Fibroblast of lung (primary cell): ENCODE measurements at places on chromosomes 5 and 9.
A peak's percentile ranks its signal among the peaks of the same experiment; 100 is the strongest.

- no peaks in the 10 kb centered on the region for H3K4me1 ChIP-seq
- H3K36me3 ChIP-seq: no peaks in the 10 kb centered on the region
- H3K4me3 ChIP-seq: no peak overlapping the region
- H3K27me3 ChIP-seq: no peaks in the 10 kb centered on the region
These were observed 133.0 kb downstream of the CDH18 start for GRCh38 chr5:19855031-19855430.

- H3K27me3 ChIP-seq: no peaks in the 10 kb centered on the region
- no peak overlapping the region for H3K4me3 ChIP-seq
- no peaks in the 10 kb centered on the region for H3K36me3 ChIP-seq
These were observed 122.0 kb downstream of the DRD1 start for GRCh38 chr5:175321927-175322532.

DNA sequence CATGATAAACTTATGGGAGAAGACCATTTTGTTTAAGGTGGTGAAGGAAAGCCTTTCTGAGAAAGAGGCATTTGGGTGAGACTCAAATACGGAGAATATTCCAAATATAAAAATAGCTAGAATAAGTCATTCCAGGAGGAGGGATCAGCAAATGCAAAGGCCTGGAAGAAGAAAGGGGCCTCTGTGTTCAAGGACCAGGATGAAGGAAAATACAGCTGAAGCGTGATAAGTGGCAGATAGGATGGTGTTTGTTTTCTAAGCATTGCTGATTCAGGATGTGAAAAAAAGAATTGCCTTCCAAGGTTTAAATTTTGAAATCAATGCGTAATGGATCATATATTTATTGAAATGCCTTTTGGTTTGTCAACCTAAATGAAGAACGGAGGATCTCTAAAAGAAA lies 59.4 kb upstream of the CAST start:
- H3K36me3 ChIP-seq: no peaks in the 10 kb centered on the region
- no peak overlapping the region for H3K27ac ChIP-seq
- H3K27me3 ChIP-seq: no peaks in the 10 kb centered on the region
- H3K4me3 ChIP-seq: no peak overlapping the region
- H3K4me1 ChIP-seq: no peaks in the 10 kb centered on the region

DNA sequence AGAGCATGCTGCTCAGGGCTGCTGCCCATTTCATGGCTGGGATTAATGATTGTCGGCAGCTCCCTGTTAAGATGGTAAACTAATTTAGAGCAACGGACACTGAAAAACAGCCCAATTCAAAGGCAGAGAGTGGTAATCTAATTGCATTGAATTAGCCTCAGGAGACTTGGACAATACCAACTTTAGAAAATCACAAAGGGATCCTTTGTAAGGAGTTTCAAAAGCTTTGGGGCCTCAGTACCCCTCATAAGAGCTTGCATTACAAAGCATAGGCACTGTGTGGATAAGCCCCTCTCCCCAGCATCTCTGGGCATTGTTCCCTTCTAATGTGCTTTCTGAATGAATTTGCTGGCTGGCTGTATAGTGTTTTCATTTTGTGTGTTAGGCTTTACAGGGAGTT lies 6.7 kb downstream of the GLRA1 start:
- DNase-seq: no peak
- no peak overlapping the region for H3K27ac ChIP-seq
- H3K4me1 ChIP-seq: no peaks in the 10 kb centered on the region
- H3K4me3 ChIP-seq: no peak overlapping the region
- H3K27me3 ChIP-seq: no peaks in the 10 kb centered on the region

DNA sequence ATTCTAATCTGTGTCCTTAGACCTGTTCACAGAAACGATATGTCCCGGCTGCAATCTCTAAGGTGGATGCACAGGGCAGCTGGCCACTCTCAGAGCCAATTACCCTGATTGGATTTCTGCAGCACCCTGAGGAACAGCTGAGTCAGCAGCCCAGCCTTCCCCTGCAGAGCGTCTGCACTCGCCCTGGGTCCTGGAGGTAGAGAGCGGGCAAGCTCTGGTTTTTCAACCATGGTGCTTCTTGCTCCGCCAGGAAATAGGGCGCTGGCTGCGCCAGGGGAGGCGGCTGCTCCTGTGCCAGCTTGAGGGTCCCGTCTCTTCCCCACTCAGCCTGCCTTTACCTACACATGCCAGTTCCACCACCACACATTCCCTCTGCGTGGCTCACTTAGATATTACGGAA lies 19.2 kb downstream of the NDUFS6 start:
- H3K27ac ChIP-seq: no peak overlapping the region
- H3K4me1 ChIP-seq: no peaks in the 10 kb centered on the region
- H3K36me3 ChIP-seq: peaks cover 12% of the 10 kb centered on the region
- no peaks in the 10 kb centered on the region for H3K27me3 ChIP-seq
- H3K4me3 ChIP-seq: no peak overlapping the region

GRCh38 chr5:107155707-107156106 lies 515.0 kb downstream of the EFNA5 start:
- no peaks in the 10 kb centered on the region for H3K4me1 ChIP-seq
- H3K27ac ChIP-seq: no peak overlapping the region
- no peaks in the 10 kb centered on the region for H3K27me3 ChIP-seq
- H3K36me3 ChIP-seq: no peaks in the 10 kb centered on the region
- no peak overlapping the region for H3K4me3 ChIP-seq
- no peak for DNase-seq

- H3K4me1 ChIP-seq: peaks cover 2% of the 10 kb centered on the region
- no peaks in the 10 kb centered on the region for H3K36me3 ChIP-seq
- no peak for DNase-seq
- no peak overlapping the region for H3K27ac ChIP-seq
These were observed 60.7 kb upstream of the ITGA1 start for GRCh38 chr5:52727020-52727419.

- H3K36me3 ChIP-seq: no peaks in the 10 kb centered on the region
- no peak overlapping the region for H3K4me3 ChIP-seq
- H3K27me3 ChIP-seq: no peaks in the 10 kb centered on the region
- H3K27ac ChIP-seq: peak overlapping the region; percentile 16
- peak; percentile 35 for DNase-seq
- H3K4me1 ChIP-seq: peaks cover 7% of the 10 kb centered on the region
These were observed 80.6 kb downstream of the MYO10 start for GRCh38 chr5:16855485-16855884.

GRCh38 chr5:91487420-91487819 lies 104.3 kb upstream of the ARRDC3 start:
- H3K27me3 ChIP-seq: no peaks in the 10 kb centered on the region
- H3K27ac ChIP-seq: no peak overlapping the region
- no peak for DNase-seq

DNA sequence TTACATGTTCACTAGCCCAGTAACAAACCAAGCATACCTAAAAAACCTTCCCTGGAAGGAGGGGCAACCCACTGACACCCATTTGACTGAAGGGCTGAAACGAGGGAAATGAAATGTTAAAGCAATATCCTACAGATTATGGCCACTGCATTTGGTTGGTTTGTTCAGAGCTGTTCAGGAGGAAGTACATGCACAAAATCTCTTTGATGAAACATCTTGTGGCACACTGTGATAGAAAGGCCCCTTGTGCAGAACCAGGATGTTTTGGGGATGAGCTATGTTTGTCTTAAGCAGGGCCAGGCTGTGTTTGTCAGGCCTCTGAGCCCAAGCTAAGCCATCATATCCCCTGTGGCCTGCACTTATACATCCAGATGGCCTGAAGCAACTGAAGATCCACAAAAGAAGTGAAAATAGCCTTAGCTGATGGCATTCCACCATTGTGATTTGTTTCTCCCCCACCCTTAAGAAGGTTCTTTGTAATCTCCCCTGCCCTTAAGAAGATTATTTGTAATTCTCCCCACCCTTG lies 467.3 kb upstream of the PIK3R1 start:
- H3K4me3 ChIP-seq: no peak overlapping the region
- no peaks in the 10 kb centered on the region for H3K4me1 ChIP-seq
- H3K36me3 ChIP-seq: no peaks in the 10 kb centered on the region
- no peak for DNase-seq

GRCh38 chr5:103373597-103374472 lies 115.3 kb downstream of the MACIR start:
- H3K4me1 ChIP-seq: no peaks in the 10 kb centered on the region
- no peak overlapping the region for H3K27ac ChIP-seq
- no peak overlapping the region for H3K4me3 ChIP-seq
- no peak for DNase-seq
- H3K27me3 ChIP-seq: no peaks in the 10 kb centered on the region

DNA sequence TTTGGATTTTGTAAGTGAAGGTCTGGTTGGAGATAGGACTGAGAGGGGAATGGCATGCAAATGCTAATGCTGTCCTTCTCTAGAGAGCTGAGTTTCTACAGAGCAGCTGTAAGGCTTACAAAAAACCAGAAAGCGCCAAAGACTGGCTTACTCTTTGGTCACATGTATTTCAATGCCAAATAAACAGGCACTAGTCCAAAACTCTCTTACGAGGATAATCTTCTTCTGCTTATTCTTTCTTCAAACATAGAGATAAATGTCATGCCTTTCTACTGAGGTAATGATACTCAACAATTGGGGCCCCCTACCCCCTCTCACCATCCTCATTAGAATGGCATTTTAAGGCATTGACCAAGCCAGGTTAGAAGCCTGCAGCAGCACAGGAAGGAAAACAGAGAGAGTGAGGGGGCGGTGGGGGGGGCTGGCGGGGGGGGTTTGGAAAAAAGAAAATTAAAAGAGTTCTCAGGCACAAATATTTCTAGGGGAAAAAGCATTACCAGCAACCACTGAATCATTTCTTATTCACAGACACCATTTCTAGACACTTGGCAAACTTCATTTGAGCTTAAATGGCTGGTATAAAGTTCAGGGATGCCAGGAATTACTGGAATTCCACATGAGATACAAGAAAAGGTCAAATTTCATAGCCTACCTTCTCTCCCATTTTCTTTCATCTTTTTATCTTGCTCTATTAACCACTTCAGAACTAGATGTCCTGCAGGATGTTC lies 34.0 kb downstream of the PUM3 start:
- H3K27ac ChIP-seq: peak overlapping the region; percentile 74
- peaks cover 15% of the 10 kb centered on the region for H3K4me1 ChIP-seq
- peak; percentile 98 for DNase-seq

- no peaks in the 10 kb centered on the region for H3K27me3 ChIP-seq
- no peaks in the 10 kb centered on the region for H3K36me3 ChIP-seq
- H3K4me3 ChIP-seq: no peak overlapping the region
- no peaks in the 10 kb centered on the region for H3K4me1 ChIP-seq
- no peak for DNase-seq
These were observed 26.2 kb downstream of the AGTPBP1 start for GRCh38 chr9:85715587-85715986.

DNA sequence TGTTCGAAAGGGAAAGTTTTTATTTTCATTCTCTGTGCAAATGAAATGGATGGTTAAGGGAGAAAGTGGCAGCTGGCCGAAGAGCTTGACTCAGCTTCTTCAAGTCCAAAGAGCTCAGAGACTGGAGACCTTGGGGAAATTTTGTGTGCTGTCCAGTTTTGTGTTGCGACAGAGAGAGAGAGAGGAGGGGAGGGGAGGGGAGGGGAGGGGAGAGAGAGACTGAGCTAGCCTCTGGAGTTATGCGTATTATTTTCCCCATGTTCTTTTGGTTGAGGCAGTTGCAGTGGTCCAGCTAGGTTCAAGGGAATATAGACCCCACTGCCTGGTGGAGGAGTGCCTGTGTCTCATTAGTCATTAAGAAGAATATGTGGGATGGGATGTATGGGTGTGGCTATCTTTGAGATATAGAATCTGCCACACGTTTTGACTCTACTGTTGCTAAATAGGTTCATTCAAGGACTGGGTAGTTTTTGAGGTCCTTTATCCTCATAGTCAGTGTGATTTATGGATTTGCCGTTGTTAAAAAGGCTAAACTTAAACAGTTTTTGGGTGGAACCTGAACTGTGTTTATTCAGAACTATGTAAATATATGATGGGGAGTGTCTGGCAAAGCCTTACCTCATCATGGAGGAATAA lies 69.7 kb downstream of the ARHGAP26 start:
- no peak overlapping the region for H3K4me3 ChIP-seq
- peak; percentile 83 for DNase-seq
- no peaks in the 10 kb centered on the region for H3K36me3 ChIP-seq
- H3K4me1 ChIP-seq: no peaks in the 10 kb centered on the region
- H3K27ac ChIP-seq: no peak overlapping the region

DNA sequence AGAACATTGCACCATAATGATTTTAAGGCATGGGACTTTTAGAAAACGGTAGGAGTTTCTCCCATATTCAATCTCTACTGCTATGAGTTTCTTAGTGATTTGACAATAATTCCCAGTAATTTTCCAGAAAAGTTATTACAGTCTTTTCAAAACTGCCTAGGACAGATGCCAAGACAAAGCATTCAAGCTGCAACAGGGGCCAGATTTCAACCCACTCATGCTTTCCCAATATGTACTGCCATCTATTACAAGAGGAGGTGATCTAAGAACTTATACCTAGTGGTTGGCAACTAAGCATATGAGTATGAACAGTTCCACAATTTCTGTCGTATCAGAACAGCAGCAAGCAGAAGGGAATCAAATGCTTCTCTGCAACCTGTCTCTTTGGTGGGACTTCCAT lies 95.1 kb upstream of the TMED7 start:
- no peaks in the 10 kb centered on the region for H3K4me1 ChIP-seq
- H3K4me3 ChIP-seq: no peak overlapping the region
- H3K27me3 ChIP-seq: no peaks in the 10 kb centered on the region
- H3K36me3 ChIP-seq: no peaks in the 10 kb centered on the region
- no peak for DNase-seq
- no peak overlapping the region for H3K27ac ChIP-seq

- peak; percentile 61 for DNase-seq
- H3K27me3 ChIP-seq: no peaks in the 10 kb centered on the region
- H3K4me3 ChIP-seq: no peak overlapping the region
- peaks cover 3% of the 10 kb centered on the region for H3K4me1 ChIP-seq
- H3K27ac ChIP-seq: peak overlapping the region; percentile 42
These were observed 476.2 kb downstream of the SEMA5A start for GRCh38 chr5:9069650-9070049.

- no peaks in the 10 kb centered on the region for H3K4me1 ChIP-seq
- no peak for DNase-seq
- H3K27me3 ChIP-seq: no peaks in the 10 kb centered on the region
- no peak overlapping the region for H3K4me3 ChIP-seq
These were observed 214.3 kb downstream of the ARRDC3 start for GRCh38 chr5:91168859-91169258.

DNA sequence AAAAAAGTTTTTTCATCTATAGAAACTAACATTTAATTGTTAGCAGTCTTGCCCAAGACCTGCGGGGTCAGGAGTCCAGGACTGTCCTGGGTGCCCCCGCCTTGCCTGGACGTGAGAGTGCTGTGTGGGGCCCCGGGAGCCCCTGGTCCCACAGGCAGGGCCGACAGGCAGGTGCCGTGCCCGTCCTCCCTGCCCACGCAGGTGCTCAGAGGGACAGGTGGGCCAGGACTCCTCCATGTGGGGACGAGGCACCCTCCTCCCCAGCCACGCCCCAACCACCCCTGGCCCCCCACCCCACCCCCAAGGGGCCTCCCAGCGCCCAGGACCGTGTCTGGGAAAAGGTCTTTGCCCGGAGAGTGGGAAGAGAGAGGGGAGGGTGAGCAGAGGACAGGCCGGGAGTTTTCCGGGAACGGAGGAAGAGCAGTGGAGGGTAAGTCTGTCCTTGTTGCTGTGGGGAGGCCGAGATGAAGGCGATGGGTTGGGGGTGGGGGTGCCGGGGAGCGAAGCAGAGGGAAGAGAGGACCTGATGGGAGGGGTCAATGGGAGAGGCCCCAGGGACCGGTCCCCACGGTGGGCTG lies 2.7 kb upstream of the LCN12 start:
- no peak overlapping the region for H3K27ac ChIP-seq
- H3K4me3 ChIP-seq: peak overlapping the region; percentile 61
- H3K4me1 ChIP-seq: no peaks in the 10 kb centered on the region

GRCh38 chr5:94830520-94830919 lies 212.1 kb downstream of the SLF1 start:
- peak; percentile 10 for DNase-seq
- no peak overlapping the region for H3K4me3 ChIP-seq
- H3K27ac ChIP-seq: no peak overlapping the region
- no peaks in the 10 kb centered on the region for H3K4me1 ChIP-seq
- no peaks in the 10 kb centered on the region for H3K27me3 ChIP-seq
